ENCODE measurements at places on chromosomes 16 and 17. TPM values are rescaled to one million over a fixed set of nuclear protein-coding genes. Genes with fewer than 3 reads are reported as not detected.

DNA sequence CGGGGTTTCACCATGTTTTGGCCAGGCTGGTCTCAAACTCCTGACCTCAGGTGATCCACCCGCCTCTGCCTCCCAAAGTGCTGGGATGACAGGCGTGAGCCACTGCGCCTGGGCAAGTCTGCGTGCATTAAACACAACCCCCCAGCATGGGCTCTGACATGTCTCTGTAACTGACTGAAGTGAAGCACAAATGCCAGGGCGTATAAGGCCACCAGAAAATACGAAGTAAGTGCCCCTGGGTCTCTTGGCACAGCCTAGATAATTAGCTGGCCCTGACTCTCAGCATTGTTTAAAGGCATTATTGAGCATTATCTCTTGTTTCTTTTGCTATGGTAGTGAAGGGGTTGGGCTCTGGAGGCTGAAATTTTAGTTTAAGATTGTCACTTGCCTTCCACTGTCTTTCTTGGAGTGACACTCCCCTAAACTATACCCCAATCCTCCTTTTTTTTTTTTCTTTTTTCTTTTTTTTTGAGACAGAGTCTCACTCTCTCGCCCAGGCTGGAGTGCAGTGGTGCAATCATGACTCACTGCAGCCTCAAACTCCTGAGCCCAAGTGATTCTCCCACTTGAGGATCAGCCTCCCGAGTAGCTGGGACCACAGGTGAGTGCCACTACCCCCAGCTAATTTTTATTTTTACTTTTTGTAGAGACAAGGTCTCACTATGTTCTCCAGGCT, 8.2 kb upstream of the SEC14L1 start:
- DNase-seq: no peak

GRCh38 chr16:85617948-85618347, 4.8 kb downstream of the GSE1 start:
- no peak for DNase-seq

- peak; percentile 83 for DNase-seq
Observed at GRCh38 chr17:31425282-31426040, 34.0 kb downstream of the RAB11FIP4 start.

DNA sequence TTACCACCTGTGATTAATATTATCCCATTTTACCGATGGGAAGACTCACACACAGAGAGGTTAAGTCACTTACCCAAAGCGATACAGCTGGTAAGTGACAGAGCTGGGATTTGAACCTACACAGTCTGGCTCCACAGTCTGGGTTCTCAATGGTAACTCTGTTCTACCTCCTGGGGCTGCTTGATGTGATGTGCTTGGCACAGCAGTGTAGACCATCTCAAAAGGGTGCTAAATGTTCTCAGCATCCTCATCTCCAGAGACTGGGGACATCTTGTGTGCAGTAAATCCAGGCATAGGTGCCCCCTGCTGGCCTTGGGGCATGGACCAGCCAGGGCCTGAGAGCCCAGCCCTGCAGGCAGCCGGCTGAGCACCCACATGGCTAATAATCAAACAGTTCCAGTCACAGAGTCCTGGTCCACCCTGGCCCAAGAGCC, 15.4 kb upstream of the KATNB1 start:
- peak; percentile 73 for DNase-seq

Gene CLDN7
- 0.44 TPM for total RNA-seq
